ENCODE measurements at places on chromosomes 4 and X.

DNA sequence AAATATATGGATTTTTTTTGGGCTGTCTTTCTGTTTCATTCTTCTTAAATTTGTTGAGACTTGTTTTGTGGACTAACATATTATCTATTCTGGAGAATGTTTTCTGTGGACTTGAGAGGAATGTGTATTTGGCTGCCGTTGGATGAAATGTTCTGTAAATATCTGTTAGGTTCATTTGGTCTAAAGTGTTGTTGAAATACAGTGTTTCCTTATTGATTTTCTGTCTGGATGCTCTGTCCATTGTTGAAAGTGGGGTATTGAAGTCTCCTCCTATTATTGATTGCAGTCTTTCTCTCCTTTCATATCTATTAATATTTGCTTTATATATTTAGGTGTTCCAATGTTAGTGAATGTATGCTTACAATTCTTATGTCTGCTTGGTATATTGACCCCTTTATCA is 431.8 kb downstream of the RAPGEF2 start:
- no peak for DNase-seq

GRCh38 chr4:102143433-102143832 is 201.8 kb downstream of the SLC39A8 start:
- no peak for DNase-seq

DNA sequence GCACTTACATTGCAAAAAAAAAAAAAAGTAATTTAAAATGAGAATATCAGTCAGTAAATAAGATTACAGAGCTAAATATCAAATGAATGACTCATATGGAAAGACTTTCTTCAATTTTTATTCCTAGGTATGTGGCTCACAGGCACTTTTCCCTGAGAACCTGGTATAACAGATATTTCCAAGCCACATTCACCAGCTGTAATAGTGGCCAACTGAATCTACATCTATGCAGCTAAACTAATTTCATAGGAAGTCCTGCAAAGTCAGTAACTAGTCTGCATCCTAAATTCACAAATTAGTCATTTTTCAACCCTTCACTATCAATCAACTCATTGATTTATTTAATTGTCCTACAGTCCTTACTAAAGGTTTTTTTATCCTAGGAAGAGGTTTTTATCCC is 5.6 kb downstream of the PDE5A start:
- peak; percentile 46 for DNase-seq

GRCh38 chr4:142861351-142861750 is 15.2 kb upstream of the INPP4B start:
- DNase-seq, result no peak

DNA sequence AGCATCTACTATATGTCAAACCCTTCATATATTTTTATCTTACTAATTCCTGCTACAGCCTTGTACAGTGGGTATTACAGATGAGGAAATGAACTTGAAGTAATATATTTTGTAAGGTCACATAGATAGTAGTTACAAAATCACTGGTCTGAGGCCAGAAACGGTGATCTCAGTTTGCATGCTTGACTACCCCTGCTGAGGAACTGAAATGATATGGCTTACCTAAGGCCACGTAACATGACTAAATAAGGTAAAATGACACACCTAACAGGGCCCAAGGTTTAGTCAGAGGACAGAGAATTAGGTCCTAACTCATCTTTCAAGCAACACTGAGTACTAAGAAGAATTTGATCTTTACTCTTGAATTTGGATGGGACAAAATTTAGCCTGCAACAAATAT is 1.5 kb upstream of the COMMD8 start:
- DNase-seq, result no peak

GRCh38 chrX:39452401-39452800 is 645.4 kb downstream of the BCOR start:
- DNase-seq, result no peak

- DNase-seq, result no peak
Measured at GRCh38 chr4:140724760-140725159, 31.4 kb downstream of the TBC1D9 start.

GRCh38 chr4:48483006-48483776 is at the start of gene SLC10A4:
SLC10A4 (plus strand) TSS chr4:48483343; CDS start chr4:48483562, 219 bp downstream.
- no peak for DNase-seq

- DNase-seq, result peak; percentile 86
Measured at GRCh38 chrX:150032742-150033141, 94.5 kb upstream of the EOLA2 start.

- DNase-seq, result peak; percentile 87
Measured at GRCh38 chr4:123415977-123416376, 19.4 kb downstream of the SPRY1 start.

DNA sequence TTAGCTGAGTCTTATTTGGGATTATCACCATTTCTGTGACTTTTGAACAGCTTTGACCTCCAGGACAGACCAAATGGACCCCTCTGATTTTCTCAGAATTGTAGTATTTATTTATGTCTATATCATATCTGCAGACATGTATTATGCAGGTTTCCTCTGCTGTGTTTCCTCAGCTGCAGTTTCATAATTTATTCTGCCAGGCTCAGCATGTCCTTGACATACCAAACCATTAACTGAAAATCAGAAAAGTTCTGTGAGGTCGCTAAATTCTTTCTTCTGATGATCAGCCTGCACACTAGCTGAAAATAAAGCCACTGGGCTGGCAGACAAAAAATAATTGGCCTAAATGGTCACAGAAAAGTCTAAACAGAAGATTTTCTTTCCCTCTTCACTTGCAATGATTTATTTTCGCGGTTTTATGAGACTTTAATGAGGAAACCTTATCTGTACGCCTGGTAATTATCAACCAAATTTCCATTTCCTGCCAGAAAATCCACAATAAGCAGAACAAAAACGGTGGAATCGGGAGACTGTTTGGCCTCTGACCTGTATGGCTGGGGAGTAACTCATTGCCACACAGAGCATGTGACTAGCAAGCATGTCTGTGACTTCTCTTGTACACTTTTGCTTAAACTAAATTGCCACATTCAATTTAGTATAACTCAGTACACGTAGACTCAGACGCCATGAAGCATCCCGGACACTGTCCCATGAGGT is 150.9 kb downstream of the ENPP6 start:
- no peak for DNase-seq

GRCh38 chr4:145830699-145831098 is 107.9 kb downstream of the ZNF827 start:
- no peak for DNase-seq

DNA sequence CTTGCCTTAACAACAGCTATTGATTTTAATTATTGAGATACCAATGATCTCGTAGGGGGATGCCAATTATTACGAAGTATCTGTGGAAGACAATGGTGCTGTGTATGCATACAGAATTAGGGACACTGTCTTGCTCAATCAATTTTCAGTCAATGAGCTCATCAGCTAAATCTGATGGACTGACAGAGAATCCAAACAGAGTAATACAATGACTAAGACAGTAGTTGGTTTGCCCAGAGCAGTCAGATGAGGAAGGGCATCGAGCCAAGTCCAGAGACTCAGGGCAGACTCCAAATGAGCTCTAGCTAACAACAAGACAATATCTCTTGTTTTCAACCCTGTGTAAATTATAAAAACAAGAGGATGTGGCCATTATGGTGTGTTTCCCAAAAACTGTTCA is 14.7 kb upstream of the GSX2 start:
- DNase-seq, result peak; percentile 93

DNA sequence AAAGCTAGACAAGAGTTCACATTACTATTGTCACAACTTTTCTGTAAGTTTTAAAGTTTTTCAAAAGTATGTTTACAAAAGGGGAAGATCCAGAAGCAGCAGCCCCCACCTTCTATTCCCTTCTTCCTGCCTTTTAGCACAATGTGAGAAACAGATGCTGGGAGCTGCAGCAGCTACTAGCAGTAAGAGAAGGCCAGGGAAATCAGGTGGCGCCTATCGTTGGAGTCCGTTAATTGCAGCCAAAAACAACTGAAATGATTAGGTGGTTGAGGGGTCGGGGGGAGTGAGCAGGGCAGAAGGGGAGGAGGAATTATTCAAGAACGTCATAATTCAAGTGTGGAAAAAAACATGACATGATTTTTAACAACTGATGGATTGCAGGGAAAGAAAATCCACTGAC is 27.4 kb downstream of the FRYL start:
- no peak for DNase-seq

GRCh38 chr4:168516841-168517240 is 20.0 kb downstream of the PALLD start:
- DNase-seq, result no peak

Data from fibroblast of skin of back (primary cell).